ENCODE measurements at places on chromosomes 12 and 14.

DNA sequence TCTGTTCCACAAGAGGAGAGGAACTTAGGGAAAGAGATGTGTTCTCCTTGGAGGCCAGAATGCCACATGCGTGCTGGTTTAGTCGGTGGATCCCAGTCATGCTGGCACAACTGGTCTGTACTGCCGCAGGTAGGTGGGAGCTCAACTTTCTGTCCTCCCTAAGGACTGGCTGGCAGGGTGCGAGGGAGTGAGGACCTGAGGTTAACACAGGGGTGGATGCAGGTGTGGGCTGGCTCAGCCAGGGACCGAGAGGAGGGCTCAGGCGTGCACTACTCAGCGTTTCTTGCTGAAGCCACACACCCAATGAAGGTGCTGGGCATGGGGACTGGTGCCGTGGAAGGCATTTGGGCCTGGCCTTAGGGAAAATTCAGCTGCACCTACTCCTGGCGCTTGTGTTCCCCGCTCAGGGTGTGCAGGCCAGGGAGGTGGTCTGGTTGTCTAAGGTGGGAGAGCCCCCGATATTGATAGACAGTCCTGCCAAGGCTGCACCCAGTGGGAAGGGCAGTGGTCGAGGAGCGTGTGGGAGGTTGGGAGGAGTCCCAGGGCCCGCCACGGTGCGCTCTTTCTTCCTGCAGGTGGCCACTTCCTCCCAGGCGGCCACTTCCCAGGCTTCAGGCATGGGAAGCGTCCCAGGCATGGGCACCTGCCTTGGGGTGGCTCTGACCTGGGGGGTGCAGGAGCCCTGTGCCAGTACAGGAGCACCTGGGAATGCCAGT, 138.4 kb downstream of the ADGRD1 start:
- no peak for DNase-seq

DNA sequence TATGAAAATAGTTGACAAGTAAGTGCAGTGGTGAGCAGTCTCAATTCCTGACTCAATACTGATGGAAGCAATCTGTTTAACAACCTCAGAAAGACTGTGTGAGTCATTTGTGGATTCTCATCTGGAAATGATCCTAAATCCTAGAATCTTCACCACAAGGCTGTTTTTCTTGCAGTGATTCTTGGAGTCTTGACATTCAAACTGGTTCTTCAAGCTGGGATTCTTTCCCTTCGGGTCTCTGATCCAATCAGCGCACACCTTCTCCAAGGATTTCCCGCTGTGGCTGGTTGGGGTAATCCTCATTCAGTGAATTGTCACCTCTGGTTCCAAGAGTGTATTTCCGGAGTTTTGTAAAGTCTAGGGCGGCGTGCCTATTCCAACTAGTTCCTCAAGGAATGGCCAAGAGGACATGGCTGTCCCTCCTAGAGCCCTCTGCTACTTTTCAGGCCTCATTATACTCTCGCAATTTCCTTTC, 37.7 kb upstream of the FOXJ2 start:
- DNase-seq, result no peak

GRCh38 chr12:115223991-115224390, 540.0 kb upstream of the TBX3 start:
- DNase-seq, result no peak

DNA sequence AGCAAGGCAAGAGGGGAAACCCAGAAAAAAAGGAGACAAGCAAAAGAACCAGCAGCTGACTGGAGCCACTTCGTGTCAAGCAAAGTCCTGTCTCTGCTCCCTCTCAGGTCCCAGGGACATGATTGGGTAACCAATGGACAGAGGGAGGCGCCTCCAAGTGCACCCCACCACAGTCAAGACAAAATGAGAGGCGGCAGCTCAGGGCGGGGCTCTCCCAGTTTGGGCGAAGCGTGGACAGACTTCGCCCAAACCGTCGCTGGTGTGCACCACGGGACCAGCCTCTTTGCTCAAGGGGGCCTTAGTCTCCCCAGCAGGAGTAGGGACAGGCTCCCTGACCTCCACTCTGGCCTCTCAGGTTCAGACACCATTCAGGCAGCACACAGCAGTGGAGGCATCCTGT, 1.5 kb upstream of the BEGAIN start:
- no peak for DNase-seq
